ENCODE measurements at places on chromosomes 5 and 9.
A peak's percentile ranks its signal among the peaks of the same experiment; 100 is the strongest.

GRCh38 chr5:113294311-113295110, 140.3 kb downstream of the TSSK1B start:
- DNase-seq, result peak; percentile 83

GRCh38 chr9:98944057-98944733, 488 bp downstream of the COL15A1 start:
- peak; percentile 24 for DNase-seq

- DNase-seq, result no peak
Measured at GRCh38 chr5:181212934-181213333, 7.9 kb upstream of the TRIM7 start.

DNA sequence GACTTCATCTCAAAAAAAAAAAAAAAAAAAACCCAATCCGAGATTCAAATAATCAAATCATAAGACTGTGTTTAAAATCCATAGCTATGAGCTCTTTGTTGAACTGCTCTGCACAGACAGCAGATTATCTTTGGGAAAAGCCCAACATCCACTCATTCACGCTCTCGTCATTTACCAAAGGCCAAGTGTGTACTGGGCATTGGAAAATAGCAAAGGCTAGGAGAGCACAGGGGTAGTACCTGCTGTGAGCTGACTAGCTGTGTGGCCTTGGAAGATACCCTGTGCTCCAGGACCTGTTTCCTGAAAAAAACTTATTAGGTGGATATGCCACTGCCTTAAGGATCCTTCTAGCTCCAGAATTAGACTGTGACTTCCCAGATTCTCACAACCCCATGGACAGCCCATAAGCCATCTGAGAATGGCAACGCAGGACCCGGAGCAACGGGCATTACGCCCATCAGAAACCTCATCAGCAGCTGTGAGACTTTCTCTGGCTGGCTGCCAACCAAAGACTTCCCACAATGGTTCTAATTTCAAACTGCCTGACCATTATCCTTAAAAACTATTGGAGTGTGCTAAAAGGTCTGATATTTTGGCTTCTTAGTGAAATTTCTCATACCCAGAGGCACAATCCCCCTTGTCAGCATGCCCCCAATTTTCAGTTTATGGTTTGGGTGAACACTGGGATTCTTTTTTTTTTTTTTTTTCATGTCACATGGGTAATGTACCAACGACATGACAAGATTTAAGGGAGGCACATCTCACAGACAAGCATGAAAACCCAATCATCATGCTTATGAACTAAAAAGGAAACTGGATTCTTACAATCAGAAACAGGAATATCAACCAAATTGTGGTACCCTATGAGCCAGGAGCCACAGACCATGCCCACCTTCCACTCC, 16.8 kb downstream of the SERINC5 start:
- no peak for DNase-seq

DNA sequence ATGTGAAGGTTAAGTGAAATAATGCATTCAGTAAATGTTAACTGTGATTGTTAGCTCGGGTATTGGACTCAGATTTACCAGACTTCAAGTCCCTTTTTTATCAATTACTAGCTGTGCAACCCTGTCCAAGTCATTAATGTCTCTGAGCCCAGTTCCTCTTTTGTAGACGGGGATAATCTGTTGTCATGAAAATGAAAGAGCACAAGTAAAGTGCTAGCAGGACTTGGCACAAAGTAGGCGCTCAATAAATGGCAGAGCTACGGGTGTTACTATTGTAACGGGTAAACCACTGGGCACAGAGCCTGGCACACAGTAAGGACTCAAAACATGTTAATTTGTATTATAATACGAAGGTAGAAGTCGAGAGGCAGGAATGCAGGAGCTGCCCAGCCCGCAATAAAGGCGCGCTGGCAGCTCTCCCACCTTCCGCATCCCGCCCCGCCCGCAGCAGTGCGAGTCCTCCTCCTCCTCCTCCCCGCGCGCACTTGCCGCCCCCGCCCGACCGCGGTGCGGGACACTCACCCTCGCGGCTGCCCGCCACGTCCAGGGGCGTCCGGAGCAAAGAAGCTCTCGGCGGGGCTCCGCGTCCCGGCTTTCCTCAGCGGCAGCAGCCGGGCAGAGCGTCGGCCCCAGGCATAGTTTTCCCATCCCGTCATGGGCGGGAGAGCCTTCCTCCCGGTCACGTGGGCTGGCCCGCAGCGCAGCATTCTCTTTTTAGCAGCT, at the start of gene C1QTNF2:
Gene C1QTNF2, minus strand, starts transcription at position 637 of the 723 bp plus-strand sequence. CDS start 15,615 bp downstream, outside the sequence.
- DNase-seq, result peak; percentile 57

- DNase-seq, result no peak
Measured at GRCh38 chr5:132764671-132765238, 12.3 kb downstream of the SEPTIN8 start.

DNA sequence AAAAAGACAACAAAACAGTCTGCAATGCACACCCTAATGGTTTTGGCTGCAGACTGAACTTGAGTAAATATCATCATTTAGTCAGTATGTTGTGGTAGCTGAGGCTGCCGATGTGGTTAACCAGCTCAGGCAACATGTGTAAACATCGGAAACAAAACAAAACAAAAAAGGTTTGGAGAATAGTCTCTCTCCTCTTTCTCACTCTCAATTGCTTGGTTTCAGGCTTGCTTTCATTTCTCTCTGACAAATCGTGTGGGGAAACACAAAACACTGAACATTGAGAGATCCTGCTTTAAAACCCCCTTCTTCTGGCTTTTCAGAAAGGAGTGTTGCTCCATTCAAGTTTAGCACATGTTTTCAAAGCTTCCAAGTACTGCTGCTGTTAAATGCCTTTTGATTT, 453.3 kb downstream of the BNC2 start:
- no peak for DNase-seq

DNA sequence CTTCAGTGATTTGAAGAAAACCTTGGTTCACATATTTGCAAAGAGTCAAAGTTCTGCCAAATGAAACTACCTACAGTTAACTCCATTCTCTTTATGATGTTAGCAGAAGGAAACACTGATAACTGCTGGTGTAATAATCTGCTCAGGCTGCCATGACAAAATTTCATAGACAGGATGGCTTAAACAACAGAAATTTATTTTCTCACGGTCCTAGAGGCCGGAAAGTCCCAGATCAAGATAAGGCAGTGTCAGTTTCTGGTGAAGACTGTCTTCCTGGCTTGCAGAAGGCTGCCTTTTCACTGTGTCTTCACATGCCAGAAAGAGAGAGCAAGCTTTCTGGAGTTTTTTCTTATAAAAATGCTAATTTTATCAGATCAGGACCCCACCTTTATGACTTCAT, 102.4 kb upstream of the PARP8 start:
- no peak for DNase-seq

DNA sequence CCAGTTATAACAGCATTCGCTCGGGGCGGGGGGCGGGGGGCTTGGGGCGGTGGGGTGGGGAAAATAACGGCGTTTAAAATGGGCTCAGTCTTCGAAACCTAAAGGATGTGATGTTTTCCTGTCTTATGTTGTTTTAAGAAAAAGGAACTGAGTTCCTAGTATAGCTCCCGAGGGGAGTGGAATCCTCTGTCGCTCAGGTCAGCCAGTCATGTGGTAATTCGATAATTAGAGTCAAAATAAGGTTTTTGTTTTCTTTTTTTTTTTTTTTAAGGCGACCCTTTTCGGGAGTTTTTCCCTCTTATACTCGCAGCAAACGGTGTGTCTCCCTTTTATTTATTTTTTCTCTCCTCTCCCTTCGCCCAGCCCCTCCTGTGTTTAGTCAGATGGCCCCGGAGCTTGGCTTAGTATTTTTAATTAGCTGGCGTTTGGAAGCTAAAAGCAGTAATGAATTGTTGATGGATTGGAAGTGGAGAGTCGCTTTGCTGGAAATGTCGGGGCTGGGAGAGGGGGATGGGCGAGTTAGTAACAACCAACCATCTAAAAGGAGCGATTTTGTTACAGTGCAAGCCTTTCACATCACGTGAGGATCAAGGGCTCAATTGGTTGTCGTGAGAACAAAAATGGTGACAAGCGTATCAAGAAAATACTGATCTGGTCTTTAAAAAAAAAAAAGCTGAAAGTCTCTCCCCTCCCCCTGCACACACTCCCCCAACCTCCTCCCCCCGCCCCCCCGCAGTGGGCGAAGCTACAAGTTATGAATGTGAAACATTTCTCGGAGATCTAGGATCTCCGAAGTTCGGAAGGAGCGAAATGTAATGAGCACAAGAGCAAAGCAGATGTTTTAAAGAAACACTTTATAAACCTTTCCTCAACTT, 714 bp upstream of the ZNF608 start:
- peak; percentile 75 for DNase-seq

GRCh38 chr9:135252980-135253304, 165.5 kb downstream of the OLFM1 start:
- DNase-seq, result no peak

- no peak for DNase-seq
Measured at GRCh38 chr9:137784046-137784445, 93.5 kb upstream of the CACNA1B start.

- DNase-seq, result no peak
Measured at GRCh38 chr5:158212917-158213316, 354.0 kb upstream of the CLINT1 start.

DNA sequence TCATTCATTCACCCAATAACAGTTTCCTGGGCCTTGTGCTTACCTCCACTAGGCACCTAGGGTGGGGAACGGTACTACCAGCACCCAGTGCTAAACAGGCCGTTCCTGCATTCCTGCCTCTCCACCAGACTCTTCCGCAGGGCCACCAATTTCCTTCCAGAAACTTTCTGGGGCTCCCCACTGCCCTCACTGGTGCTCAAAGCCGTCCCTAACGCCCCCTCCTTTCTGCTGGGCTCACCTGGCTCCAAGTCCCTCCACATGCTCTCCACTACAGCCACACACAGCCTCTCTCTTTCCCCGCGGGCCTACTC, 1.4 kb downstream of the PHF19 start:
- no peak for DNase-seq

DNA sequence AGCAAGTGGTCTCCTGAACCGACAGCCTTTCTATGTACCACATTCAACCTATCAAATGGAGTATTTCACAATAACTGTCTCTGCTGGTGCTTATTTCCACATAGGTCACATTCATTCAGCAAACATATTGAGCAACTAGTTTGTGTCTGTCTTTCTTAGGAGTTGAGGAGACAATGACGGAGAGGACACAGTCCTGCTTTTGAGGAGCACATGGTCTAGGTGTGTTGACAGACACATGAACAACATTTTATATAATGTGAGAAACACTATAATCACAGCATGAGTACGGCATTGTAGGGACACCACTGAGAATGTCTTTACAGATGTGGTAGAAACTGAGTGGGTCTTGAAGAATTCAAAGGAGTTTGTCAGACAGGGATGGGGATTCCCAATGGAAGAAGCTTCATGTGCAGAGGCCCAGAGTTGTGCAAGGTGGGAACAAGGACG, 28.5 kb downstream of the NFIL3 start:
- DNase-seq, result no peak

DNA sequence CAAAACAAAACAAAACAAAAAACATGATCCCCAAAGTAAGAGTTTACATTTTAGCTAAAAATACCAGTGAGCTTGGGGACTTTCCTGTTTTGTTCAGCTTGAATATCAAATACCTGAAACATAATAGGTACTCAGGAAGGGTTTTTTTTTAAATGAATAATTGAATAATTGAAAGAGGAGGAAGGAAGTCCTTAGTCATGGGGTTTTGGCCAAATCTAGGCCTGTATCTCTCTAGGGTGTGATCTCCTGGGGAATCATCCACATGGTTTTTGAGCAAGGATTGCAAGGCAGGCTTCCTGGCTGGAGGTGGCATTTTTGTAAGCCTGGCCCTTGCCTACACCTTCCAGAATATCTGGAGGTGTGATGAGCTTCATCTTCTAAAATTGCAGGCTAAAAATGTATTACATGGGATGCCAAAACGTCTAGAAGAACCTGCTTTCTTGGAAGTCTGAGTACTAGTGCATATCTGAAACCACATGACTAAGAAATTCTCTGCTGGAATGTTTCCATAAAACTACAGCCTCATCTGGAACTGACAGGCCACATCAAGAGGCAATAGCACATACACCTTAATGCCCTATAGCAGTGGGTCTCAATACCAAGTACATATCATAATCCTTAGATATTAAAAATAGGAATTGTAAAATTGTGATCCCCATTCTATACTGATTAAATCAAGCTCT, 10.4 kb downstream of the C9 start:
- no peak for DNase-seq

DNA sequence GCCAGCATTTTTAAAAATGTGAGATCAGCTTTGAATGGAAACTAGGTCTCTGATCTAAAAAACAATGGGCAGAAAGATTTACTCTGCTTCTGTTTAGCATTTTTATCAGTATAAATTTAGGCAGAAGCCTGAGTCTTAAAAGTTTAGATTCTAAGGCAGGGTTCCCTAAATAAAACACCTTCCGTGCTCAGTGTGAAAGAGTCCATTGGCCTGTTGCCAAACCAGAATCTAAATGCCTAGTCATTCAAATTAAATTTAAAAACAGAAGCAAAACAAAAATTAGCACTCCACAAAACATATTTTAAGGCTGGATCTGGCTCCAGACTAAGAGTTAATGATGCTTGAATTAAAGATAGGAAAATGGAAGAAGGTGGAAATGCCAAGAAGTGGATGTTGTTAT, 4.5 kb downstream of the TYRP1 start:
- no peak for DNase-seq

- no peak for DNase-seq
Measured at GRCh38 chr5:95537501-95537900, 17.3 kb downstream of the SKIC3 start.

GRCh38 chr5:53071738-53072137, 37.8 kb downstream of the MOCS2 start:
- DNase-seq, result no peak

GRCh38 chr5:43839218-43839617, 236.2 kb downstream of the NNT start:
- no peak for DNase-seq

- no peak for DNase-seq
Measured at GRCh38 chr5:93790401-93790800, 49.0 kb upstream of the POU5F2 start.

GRCh38 chr9:99044827-99045226, 60.1 kb upstream of the TGFBR1 start:
- DNase-seq, result no peak

- no peak for DNase-seq
Measured at GRCh38 chr9:33372900-33373299, 29.5 kb downstream of the AQP7 start.

- DNase-seq, result no peak
Measured at GRCh38 chr5:171432076-171432475, 12.6 kb downstream of the FGF18 start.

DNA sequence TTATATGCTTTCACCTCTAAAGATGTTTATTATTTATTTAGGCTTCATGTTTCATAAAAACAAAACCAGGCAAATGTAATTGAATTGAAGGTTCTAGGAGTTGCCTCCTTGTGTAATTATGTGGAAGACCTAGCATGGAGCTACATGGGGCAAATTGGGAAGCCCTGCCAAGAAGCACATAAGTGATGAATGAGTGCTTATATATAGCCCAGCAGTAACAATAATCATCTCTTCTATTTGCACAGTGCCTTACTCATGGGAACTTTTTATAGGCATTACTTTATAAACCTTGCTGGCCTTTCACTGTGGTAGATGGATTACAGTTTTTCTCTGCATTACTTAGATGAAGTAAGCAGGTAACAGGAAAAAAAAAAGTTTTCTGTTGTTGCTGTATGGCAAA, 40.0 kb upstream of the GRAMD2B start:
- no peak for DNase-seq

- DNase-seq, result no peak
Measured at GRCh38 chr5:145350513-145350912, 484.6 kb downstream of the PRELID2 start.

- DNase-seq, result no peak
Measured at GRCh38 chr9:115098226-115098965, 19.6 kb downstream of the TNC start.

All from endothelial cell (in vitro differentiated cells).